ENCODE measurements at places on chromosomes 16 and 17. TPM values are rescaled to one million over a fixed set of nuclear protein-coding genes. Genes with fewer than 3 reads are reported as not detected.
A peak's percentile ranks its signal among the peaks of the same experiment; 100 is the strongest.

GRCh38 chr17:11493936-11494335 lies 104.3 kb upstream of the DNAH9 start:
- DNase-seq: no peak

Gene SF3B3
- 316 TPM for total RNA-seq

DNA sequence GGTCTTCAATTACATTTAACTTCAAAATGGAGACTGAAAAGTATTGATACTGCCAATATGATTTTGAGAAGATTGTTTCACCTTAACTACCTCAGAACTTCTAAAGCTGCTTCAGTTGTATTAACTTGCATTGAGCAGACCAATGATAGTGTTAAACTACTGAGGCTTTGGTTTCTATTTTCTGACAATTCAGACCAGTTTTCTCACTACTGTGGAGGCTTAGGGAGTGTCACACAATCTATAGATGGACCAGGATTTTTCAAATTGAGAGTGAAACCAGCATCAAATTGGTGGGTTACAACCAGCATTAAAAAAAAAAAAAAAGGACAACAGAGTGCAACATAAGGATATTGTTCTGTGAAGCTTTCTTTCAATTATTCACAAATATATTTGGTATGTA lies 21.2 kb downstream of the COG1 start:
- no peak for DNase-seq

GRCh38 chr16:4371357-4372000 lies at the start of gene VASN:
TSS of gene VASN (plus strand) at chr16:4371848. CDS start at chr16:4380878, 9,030 bp downstream.
- peak; percentile 79 for DNase-seq

- DNase-seq: peak; percentile 82
Measured at GRCh38 chr17:38604479-38605403, 1.0 kb downstream of the SRCIN1 start.

DNA sequence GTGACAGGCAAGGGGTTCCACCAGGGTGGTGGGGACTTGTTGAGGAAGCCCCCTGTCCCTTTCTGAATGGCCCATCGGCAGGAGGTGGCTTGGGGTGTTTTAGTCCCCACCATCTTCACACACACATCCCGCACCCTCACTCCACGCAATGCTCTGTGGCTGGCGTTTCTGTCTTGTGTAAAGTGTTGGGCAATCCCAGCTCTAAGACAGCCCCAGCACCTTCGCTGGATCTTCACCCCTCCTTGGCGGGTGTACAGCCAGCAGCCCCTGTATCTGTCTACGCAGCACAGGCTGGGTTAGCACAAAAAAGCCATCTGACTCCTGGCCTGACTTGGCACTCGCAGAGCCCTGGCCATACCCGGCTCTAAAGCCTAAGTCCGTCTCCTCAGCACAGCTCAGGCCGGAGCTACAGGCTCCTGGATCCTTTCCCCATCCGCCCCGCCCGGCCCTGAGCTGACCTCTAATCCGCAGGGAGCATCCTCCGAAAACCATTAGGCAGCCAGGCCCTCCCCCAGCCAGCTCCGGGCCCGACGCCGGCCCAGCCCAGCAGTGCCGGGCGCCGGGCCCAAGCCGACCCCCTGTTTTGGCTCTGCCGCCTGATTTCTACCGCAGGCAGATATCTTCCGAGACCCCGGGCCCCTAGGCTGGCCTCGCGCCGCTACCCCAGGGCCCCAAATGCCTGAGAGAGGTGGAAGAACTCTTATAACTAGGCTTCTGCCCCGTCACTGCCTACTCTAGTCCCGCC lies 42.4 kb upstream of the TAC4 start:
- DNase-seq: peak; percentile 75

GRCh38 chr17:44960691-44961090 lies 7.4 kb downstream of the C1QL1 start:
- no peak for DNase-seq

DNA sequence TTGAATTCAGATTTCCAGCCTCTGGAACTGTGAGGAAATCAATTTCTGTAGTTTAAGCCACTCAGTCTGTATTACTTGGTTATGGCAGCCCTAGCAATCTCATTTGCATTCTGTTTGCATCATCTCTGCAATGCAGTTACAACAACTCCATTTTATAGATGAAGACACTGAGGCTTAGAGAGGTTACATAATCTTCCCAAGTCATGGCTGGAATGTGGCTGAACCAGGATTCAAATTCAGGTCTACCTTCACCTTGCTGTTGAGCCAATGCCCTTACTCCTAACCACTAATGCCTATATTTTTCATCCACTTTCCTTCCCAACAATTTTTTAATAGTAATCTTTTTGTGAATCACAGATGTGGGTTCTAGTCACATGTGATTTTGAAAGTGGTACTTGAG lies 469.8 kb upstream of the CCL2 start:
- DNase-seq: no peak

Gene MYH2
- 27.7 TPM for total RNA-seq

Gene ENDOV
- 11.5 TPM for total RNA-seq

Gene FBXO31
- 11.3 TPM for total RNA-seq
